ENCODE measurements at places on chromosomes 5 and 9.

DNA sequence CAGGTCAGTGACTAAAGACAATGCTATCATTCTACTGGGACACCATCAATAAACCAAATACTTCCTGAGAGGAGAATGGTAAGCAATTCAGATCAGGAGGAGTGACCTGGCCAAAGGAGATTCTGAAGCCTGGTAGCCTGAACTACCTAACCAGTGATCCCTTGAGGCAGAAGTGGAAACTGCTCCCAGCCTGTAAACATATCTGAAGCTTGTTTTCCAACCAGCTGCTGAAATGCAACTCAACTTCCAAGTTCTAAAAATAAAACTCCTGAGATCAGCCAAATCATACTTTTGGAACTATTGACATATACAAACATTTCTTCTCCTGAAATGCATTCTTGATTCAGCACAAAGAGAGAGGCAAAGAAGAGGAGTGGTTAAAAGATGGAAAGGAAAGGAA is 204.1 kb downstream of the EBF1 start:
- no peaks in the 10 kb centered on the region for H3K4me1 ChIP-seq
- DNase-seq, result no peak
- no peaks in the 10 kb centered on the region for H3K27me3 ChIP-seq
- no peak overlapping the region for H3K27ac ChIP-seq

- no peaks in the 10 kb centered on the region for H3K4me1 ChIP-seq
- H3K4me3 ChIP-seq, result no peak overlapping the region
- H3K36me3 ChIP-seq, result no peaks in the 10 kb centered on the region
- H3K27ac ChIP-seq, result no peak overlapping the region
- DNase-seq, result no peak
These were observed 22.0 kb downstream of the ADAMTS2 start for GRCh38 chr5:179323026-179323870.

DNA sequence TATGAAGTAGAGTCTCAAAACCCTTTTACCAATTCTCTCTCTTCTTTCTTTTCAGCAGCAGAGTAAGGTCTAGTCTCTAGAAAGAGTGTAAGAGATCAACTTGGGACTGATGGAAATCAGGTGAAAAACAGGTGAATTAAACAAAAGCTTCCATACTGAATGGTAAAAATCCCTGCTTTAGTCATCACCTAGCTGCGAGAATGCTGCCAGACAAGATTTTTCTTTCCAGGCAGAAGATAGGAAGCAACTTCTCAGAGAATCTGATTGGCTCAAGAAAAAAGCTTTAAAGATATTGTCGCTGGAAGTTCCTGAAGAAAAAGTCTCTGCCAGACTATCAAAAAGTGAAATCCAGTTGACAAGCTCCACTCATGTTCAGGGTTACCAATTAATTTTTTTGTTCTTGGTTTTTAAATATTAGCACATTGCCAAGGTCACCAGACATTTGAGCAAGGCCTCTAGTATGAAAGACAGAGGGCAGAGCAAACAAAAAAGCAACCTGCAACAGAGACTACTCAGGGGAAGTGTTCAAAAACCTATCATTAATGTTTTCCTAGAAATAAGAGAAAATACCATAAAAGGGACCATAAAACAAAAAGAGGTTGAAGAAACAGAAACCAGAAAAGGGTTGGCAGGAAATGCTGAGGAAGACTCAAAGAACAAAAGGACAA is 9.3 kb downstream of the CDO1 start:
- no peak for DNase-seq
- peaks cover 4% of the 10 kb centered on the region for H3K4me1 ChIP-seq
- H3K27me3 ChIP-seq, result no peaks in the 10 kb centered on the region
- no peaks in the 10 kb centered on the region for H3K36me3 ChIP-seq

GRCh38 chr9:29750062-29750461 is 2176.8 kb upstream of the C9orf72 start:
- H3K4me3 ChIP-seq, result no peak overlapping the region
- no peaks in the 10 kb centered on the region for H3K27me3 ChIP-seq
- peak; percentile 22 for DNase-seq
- H3K4me1 ChIP-seq, result peaks cover 3% of the 10 kb centered on the region
- no peaks in the 10 kb centered on the region for H3K36me3 ChIP-seq
- peak overlapping the region; percentile 54 for H3K27ac ChIP-seq

GRCh38 chr9:8329561-8330283 is 530.1 kb upstream of the DMAC1 start:
- no peak overlapping the region for H3K27ac ChIP-seq
- H3K36me3 ChIP-seq, result peaks cover 13% of the 10 kb centered on the region
- H3K4me3 ChIP-seq, result no peak overlapping the region
- H3K4me1 ChIP-seq, result no peaks in the 10 kb centered on the region
- no peaks in the 10 kb centered on the region for H3K27me3 ChIP-seq
